Epithelial cell of esophagus (primary cell): ENCODE measurements at places on chromosomes 7 and 10.

DNA sequence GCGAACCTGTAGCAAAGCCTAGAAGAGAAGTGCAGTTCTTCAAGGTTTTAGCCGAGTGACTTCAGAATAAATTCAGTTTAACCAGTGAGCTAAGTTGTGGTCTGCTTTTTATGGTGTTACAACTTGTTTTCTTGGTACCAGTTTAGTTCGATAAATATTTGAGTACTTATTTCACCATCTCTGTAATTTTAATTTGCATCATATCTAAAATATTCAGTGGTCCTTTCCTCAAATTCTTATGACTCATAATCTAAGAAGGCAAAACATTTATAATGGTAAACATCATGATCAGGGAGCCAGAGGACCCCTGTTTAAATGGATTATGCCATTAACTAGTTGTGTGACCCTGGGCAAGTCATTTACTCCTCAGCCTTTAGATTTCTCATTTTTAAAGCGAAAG is 4.1 kb upstream of the BMPER start:
- DNase-seq = no peak

GRCh38 chr7:20601121-20601520 is 14.3 kb upstream of the ABCB5 start:
- no peak for DNase-seq

DNA sequence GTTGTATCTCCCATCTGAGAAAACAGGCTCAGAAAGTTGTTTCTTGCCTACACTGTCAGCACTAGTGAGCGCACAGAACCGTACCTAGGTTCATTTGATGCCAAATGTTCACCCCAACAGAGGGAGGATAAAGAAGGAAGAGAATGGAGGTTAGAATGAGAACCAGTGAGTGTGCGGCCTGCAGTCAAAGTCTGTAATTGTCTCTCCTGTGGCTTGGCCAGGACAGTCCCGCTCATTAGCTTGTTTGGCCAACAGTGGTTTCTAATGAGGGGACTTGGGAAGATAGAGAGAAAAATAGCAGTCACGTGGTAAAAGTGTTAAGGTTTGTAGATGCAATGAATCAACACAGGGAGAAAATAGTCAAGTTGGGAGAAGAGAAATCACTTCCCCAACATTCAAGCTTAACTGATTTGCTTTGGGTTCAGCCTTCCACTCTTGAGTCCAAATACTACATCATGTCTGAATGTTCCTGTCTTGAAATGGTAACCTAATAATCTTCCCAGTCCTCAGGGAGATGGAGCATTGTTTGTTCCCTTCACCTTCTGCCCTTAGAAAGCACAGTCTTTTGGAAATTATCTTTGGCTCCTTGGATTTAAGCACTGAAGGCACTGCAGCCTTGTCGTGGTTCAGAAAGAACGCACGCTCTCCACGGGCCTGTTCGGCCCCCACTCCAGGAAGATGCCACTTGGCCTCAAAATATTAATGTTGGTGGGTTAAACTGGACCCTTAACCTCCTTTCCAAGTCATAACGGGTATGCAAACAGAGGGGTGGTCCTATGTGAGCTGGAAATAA is 360.4 kb upstream of the ZNF32 start:
- no peak for DNase-seq

DNA sequence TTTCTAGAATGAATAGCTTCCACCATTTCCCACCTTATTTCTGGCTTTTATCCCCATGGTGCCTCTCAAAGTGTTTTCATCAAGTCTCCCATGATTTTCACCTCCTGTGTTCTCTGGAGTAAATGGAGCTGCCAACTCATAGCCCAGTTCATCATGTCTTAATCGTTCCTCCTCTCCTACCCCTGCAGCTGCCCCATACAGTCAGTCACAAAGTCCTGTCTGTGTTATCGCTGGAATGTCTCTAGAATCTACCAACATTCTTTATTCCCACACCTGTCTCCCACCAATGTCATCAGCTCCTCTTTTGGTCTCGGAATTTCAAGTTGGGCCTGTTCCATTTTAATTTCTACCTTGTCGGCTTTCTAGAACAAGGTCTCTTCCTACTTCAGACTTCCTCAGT is 178.9 kb downstream of the MLLT10 start:
- DNase-seq = no peak
